ENCODE measurements at places on chromosomes 5 and 9.

GRCh38 chr9:94779031-94779430 lies 52.5 kb downstream of the AOPEP start:
- no peak for DNase-seq

- DNase-seq: no peak
Observed at GRCh38 chr9:95035846-95036245, 281.7 kb downstream of the FANCC start.

GRCh38 chr9:14524873-14525515 lies 168.2 kb downstream of the ZDHHC21 start:
- no peak for DNase-seq

DNA sequence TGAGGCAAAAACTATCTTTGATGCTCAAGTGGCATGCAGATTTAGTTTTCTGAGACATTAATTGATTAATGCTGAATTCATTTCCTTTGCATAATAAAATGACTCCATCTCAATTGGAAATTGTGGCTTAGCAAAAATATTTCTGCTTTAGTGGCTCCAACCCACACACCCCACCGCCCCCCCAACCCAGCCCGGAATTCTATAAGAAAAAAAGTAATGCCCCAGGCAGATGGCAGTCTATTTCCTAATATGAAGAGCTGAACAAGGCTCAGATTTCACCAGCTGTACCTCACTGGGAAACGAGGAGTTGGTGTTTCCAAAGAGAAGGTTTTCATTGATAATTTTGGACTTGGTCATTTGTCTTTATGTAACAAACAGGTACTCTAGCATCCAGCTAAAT lies 182.1 kb downstream of the FBN2 start:
- no peak for DNase-seq

DNA sequence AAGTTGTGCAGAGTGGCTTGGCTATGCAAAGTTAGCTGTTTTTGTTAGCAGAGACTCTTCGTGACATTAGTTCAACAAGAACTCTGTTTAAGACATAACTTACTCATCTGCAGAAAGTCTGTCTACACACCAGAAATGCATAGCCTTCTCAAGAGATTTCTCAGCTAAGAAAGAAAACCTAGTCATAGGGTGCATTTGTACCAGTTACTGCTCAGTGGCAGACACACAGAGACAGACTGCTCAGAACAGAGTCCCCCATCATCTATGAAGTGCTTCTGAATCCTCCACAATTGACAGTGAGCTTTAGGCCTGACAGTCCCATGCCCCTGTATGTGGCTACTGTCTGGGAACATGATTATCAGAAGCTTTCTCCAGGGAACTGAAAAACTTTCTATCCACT lies 56.1 kb upstream of the IFNK start:
- DNase-seq: no peak

DNA sequence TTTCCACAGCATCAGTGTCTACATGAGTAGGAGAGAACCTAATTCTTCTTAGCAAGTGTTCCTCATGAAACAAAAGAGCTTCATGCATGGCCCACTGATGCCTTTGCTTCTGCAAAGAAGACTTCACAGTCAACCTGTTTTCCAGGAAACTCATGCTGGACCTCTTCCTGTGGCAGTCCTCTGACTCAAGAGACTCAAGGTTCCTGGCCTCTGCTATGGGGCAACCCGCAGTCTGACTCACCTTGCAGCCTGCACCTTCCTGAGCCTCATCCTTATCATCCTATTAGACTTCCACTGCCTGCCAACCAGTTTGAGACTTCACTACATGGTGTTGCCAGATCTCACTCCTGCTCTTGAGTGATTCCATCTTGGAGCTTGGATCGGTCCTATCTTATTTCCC lies 17.6 kb upstream of the AGGF1 start:
- DNase-seq: no peak

DNA sequence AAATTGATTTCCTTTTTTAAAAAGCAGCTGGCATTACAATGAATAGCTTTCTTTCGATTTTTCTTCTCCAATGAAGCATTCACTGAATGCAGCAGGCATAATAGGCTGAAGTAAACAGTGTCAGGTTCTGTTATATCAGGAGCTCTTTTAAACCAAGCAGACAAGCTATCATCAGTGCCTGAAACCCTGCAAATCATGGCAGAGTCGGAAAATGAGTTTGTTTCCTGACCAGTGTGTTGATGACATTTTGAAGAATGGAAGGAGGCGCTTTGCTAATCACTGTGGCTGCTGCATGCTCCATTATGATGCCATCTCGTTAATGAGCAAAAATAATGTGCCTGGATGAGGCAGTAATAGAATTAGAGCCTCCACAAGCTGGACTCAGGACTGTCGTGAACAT lies 284.5 kb downstream of the ZNF608 start:
- no peak for DNase-seq

- no peak for DNase-seq
Observed at GRCh38 chr5:71738662-71739361, 19.7 kb downstream of the CARTPT start.

DNA sequence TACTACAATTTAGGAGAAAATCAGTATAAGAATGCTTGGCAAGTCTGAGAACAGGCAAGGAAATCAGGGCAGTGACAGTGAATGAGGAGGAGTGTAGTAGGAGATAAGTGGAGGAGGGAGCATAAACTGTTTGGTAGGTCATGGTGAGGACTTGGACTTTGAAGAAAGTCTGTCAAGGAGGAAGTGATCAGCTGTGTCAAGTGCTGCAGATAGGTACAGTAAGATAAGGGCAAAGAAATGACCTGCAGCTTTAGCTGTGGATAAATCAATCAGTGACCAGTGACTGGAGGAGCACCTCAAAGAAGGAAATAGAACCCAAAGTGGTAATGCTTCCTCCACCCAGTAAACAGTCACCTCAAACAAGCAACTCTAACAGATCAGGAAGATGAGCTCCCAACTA lies 106.3 kb downstream of the RAPGEF6 start:
- no peak for DNase-seq

GRCh38 chr9:32292611-32293010 lies 91.8 kb upstream of the ACO1 start:
- DNase-seq: no peak

GRCh38 chr5:95754545-95754944 lies 23.4 kb downstream of the RHOBTB3 start:
- DNase-seq: no peak

DNA sequence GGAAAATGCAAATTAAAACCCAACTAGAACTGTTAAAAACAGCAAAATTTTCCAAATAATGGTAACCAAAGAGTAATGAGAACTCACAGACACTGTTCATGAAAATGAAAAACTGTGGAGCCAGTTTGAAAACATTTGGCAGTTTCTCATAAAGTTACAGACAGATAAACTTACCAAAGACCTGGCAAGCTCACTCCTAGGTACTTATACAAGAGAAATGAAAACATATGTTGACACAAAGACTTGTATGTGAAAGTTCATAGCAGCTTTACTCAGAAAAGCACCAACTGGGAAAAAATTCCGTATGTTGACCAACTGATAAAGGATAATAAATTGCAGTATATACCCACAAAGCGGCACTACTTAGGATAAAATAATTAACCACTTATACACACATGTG lies 10.3 kb downstream of the ZNF782 start:
- DNase-seq: no peak

GRCh38 chr5:81579262-81579924 lies 171.5 kb downstream of the SSBP2 start:
- DNase-seq: no peak

GRCh38 chr5:128667152-128667551 lies 129.1 kb upstream of the FBN2 start:
- DNase-seq: no peak

- DNase-seq: no peak
Observed at GRCh38 chr9:113640418-113640817, 176.9 kb downstream of the RGS3 start.

- DNase-seq: no peak
Observed at GRCh38 chr9:36158122-36158521, 11.1 kb upstream of the CCIN start.

DNA sequence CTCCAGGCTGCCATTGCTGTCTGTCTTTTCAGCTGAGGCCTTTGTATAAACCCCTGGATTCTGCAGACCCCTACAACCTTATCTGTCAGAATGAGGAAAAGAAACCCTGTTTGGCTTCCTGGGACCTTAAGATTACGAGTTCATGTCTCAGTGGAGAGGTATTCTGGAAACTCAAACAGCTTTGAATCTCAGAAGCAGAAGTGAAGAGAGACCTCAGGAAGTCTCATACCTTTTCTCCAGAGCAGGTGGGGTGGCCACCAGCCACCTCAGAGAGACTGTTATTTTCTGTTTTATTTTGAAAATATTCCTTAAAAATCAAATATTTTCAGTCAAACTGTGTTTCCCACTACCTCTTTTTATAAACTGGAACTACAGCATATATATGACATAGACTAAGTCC lies 457.5 kb downstream of the TMEM232 start:
- no peak for DNase-seq

DNA sequence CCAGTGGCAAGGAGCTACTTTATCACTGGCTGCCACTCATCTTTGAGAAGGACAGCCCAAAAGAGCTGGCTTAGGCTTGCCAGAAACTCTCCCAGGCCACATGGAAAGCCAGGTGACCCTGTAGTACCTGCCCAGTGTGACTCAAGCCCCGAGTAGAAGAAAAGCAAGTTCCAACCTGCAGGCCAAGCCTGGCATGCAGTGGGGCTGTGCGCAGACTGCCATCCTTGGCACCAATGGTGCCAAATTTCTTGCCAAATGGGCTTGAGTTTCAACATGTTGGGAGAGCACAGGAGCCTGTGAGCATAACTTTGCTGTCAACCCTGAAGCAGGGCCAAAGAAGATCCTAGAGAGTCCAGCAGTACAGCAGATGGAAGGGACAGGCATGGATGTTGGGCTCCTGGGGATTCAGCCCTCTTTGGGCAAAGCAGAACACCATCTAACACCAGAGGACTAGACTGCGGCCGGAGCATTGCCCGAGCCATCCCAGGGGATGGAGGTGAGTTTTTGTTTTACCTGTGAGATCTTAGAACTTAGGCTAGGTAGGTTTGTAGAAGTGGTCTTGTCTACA lies 27.3 kb upstream of the SHB start:
- no peak for DNase-seq

- DNase-seq: no peak
Observed at GRCh38 chr9:7315116-7315515, 484.5 kb downstream of the DMAC1 start.

- DNase-seq: no peak
Observed at GRCh38 chr5:74919487-74919886, 53.3 kb upstream of the FAM169A start.

- no peak for DNase-seq
Observed at GRCh38 chr5:92508271-92508670, 1072.7 kb downstream of the NR2F1-AS1 start.

- DNase-seq: no peak
Observed at GRCh38 chr5:119301210-119301609, 54.6 kb upstream of the TNFAIP8 start.

DNA sequence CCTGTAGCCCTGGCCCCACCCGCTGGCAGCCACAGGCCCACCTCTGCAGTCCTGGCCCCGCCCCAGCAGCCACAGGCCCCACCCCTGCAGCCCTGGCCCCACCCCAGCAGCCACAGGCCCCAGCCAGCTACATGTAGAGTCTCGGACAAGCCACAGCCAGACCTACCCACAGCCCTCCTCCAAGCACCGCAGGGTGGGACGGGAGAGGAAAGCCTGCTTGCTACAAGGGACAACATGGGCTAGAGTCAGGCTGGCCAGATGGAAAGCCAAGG lies 49.5 kb upstream of the SARDH start:
- DNase-seq: no peak

DNA sequence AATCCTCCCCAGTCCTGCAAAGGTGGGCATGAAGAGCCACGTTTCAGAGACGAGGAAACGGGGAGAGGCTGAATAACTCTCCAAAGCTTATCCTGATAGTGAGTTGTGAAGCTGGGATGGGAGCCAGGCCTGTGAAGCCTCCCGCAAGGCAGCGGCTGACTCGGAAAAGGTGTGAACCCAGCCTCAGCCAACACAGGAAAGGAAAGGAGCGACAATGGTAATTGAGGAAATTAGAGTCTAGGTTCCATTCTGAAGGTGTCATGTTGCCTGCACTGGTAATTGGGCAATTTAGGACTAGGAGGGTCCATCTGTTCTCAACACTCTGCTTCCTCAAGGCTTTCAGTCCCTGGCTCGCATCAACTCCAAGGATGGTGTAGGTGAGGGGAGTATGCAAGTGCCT lies 83.4 kb downstream of the LIFR start:
- no peak for DNase-seq
